Globus pallidus (tissue), 1 donor: ENCODE measurements at places on chromosomes 1 and 21.

DNA sequence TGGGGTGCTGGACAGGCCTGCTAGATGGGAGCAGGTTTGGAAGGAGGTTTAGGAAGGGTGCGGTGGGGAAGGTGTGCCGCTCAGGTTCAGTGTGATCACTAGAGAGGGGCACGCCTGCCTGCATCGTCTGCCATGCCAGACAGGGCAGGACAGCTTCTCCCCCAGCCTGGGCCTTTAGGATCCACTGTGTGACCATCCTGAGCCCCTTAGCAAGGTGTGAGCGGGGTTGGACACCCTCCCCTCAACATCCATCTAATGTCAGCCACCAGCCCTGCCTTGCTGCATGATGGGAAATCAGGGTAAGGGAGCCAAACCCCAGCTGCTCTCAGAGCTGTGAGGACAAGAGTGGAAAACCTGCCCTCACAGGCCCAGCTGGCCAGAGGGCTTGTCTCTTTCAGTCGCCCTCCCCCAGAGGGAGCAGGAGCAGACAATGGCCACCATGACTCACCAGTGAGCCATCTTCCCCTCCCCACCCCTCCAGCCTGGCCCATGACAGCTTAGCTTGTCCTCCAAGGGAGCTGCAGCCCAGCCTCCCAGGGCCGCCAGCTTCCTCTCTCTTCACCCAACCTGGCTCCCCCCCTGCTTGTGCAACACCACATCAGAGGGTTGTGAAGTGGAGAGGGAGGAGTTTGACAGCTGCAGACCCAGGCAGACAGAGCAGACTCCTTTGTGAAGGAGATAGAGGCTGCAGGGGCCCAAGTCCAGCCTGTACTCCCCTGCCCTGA lies 37.0 kb downstream of the NUAK2 start:
- peak; percentile 96 for DNase-seq

GRCh38 chr1:206951318-206952100 lies 5.2 kb upstream of the PIGR start:
- no peak for DNase-seq

DNA sequence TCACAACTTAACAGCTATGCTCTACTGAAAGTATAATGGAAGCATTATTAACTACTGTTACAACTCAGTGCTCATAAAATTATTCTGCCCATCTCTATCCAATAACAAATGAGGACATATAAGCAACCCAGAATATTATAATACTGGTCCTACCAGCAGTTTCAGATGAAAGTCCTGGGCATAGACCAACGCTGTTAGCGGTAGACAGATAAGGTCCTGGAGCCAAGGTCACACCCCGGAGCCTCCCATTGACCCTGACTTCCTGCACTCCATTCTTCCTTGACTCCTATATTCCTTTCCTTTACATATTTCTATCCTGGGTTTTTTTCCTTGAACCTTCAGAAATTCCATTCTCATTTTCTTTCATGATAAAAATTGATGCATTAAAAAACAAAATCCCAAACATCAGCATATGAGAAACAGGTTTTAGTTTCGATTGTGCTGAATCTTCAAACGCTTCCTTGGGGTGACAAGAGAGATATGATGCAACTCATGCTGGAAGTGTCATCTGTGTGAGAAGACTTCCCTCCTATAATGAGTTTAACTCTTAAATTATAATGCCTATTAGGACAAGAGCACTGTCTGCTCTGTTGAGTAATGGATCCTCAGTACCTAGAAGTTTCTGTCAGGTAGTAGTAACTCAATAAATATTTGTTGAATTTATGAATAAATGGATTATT lies 831.1 kb downstream of the LRRIQ3 start:
- DNase-seq, result no peak

DNA sequence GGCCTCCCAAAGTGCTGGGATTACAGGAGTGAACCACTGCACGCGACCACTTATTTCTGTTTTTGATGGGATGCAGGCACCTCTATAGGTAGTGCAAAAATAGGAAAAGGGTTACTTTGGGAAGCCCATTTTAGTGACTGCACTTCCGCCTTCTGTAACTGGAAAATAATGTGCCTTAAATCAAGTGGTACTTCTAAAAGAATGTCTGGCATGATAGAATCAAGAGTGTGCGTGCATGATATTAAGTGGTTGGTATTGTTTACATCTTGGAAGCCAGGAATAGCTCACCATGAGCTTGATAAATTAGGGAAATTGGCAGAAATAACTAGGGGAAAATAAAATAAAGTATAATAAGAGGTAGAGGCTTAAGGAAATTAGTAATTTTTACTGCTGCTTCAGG lies 1067.0 kb downstream of the ADGRL2 start:
- no peak for DNase-seq

DNA sequence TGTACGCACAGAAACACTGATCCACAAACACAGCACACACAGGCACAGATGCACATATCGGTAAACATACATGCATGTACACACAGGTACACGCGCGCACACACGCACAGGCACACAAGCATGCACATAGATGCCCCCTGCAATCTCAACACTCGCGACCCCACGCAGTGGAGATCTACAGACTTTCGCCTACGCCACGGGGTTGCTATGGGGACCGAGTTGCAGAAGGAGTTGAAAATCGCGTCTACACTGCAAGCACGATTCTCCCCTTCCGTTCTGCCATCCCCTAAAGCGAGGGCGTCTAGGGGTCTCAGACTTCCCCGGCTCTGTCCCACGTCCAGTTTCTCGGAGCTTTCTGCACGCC lies 826 bp downstream of the TRIM17 start:
- DNase-seq, result no peak

DNA sequence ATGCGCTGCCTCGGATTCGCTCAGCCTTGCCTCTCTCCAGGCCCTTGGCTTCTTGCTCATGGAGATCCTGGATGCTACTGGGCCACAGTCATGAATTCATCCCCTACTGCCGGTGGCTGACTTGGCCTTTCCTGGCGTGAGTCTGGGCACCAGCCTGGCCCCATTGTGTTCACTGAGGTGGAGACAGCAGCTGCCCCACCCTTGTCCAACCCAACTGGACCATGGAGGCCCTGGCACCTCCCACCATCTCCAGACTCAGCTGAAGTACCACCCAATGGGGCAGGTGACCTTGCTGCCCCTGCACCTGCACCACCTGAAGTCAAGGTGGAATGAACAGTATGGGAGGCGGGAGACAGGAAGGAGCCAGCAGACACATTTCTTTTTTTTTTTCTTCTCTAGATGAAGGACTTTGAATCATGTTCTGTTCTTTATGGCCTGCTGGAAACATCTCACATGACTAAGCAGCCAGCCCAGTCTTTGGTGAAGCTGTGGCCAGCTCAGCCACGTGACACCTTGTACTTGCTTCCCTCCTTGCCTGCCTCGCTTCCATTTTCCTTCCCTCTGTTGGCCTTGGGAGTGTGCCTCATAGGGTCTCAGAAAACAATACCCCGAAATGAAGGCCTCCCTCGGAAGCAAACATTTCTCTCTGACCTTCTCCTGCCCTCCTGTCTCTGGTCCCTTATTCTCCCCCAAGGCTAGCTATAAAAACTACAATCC lies 3.8 kb upstream of the SLC30A2 start:
- no peak for DNase-seq

DNA sequence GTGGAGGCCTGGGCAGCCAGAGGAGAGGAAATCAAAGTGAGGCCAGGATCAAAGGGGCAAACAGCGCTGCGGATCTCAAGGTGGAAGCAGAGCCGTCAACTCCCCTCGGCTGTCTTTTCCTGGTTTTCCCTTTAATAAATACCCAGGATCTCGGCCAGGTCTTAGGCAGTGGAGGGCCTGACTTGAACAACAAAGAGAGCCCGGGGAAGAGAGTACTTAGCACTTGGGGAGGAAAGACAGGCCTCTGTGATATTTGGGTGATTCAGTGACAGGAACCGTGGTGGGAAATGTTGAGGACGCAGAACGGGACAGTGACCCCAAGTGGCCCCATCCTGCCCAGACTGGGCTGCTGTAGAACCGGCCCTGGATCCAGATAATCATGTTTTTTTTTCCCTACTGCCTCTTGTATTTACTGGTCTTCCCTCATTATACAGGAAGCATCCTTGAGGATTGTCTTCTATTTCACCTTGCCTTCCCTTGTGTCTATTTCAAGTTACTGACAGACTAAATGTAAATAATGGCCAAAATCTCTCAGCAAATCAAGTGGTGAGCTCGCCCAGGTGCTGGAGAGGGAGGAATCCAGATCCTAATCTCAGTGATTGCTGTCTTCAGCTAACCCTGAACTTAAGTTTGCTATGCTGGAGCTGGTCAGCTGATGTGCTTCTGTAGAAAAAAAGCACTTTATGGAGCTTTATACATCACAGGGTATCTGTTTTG lies 2.8 kb upstream of the MIXL1 start:
- no peak for DNase-seq

DNA sequence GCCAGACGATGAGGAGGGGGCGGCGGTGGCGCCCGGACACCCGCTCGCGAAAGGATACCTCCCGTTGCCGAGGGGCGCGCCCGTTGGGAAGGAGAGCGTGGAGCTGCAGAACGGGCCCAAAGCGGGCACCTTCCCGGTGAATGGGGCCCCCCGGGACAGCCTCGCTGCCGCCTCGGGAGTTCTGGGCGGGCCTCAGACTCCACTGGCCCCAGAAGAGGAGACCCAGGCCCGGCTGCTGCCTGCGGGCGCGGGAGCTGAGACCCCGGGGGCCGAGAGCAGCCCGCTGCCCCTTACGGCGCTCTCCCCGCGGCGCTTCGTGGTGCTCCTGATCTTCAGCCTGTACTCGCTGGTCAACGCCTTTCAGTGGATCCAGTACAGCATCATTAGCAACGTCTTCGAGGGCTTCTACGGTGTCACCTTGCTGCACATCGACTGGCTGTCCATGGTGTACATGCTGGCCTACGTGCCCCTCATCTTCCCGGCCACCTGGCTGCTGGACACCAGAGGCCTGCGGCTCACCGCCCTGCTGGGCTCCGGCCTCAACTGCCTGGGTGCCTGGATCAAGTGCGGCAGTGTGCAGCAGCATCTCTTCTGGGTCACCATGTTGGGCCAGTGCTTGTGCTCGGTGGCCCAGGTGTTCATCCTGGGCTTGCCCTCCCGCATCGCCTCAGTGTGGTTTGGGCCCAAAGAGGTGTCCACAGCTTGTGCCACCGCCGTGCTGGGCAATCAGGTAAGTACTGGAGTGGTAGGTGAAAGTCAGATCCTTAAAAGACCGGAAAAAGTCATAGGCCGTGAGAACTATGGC lies 588 bp downstream of the FLVCR1 start:
- peak; percentile 37 for DNase-seq

GRCh38 chr1:44786841-44787426 lies 1.0 kb downstream of the BEST4 start:
- no peak for DNase-seq

DNA sequence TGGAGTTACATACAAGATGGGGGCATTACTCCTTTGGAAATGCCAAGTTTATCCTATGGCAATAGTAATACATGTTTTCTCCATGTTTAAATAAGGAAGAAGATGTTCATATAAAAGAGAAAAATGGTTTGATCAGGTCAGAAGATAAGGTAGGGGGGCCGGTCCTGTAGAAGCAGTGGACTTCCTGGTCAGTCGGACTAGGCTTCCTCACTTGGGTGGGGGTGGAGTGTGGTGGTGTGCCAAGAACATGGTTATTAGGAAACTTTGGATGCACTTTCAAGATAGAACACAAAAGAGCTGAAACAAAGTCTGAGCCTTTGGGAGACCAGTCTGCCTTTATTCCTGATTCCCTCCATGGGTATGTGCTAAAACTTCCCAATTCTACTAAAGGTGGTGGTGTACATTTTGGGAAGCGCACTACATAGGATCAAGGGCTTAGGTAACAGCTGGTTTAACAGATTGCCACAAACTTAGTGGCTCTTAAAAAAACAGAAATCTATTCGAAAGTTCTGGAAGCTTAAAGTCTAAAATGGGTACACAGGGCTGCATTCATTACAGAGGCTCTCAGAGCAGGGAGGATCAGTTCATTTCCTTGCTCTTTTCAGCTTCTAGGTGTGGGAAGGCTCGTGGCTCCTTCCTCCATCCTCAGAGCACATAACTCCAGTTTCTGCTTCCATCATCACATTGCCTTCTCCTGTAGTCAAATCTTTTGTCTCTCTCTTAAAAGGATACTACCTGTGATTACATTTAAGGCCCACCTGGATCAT lies 64.6 kb downstream of the KDM1A start:
- no peak for DNase-seq

DNA sequence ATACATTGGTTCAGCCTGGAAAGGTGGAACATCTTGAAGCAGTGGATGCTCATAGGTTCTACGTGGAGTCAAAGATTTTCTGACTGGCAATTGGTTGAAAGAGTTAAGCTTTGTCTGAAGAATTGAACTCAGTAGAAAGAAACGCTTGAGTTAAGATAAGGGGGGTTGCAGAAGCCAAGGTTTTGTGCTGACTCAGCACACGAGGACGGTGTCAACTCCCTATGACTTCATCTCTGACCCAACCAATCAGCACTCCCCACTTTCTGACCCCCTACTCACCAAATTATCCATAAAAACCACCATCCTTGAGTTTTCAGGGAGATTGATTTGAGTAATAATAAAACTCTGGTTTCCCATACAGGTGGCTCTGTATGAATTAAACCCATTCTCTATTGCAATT lies 2.5 kb upstream of the PINK1 start:
- no peak for DNase-seq
